ENCODE measurements at places on chromosomes 5 and 9. TPM values are rescaled to one million over a fixed set of nuclear protein-coding genes. Genes with fewer than 3 reads are reported as not detected.
A peak's percentile ranks its signal among the peaks of the same experiment; 100 is the strongest.

- peaks cover 15% of the 10 kb centered on the region for H3K4me1 ChIP-seq
- H3K4me3 ChIP-seq: no peak overlapping the region
- peaks cover 38% of the 10 kb centered on the region for H3K27me3 ChIP-seq
Measured at GRCh38 chr5:1449081-1449630, 3.9 kb upstream of the SLC6A3 start.

GRCh38 chr5:170882345-170882744 is 20.5 kb downstream of the RANBP17 start:
- no peak for DNase-seq
- H3K4me1 ChIP-seq: no peaks in the 10 kb centered on the region
- H3K27ac ChIP-seq: no peak overlapping the region
- H3K36me3 ChIP-seq: no peaks in the 10 kb centered on the region

DNA sequence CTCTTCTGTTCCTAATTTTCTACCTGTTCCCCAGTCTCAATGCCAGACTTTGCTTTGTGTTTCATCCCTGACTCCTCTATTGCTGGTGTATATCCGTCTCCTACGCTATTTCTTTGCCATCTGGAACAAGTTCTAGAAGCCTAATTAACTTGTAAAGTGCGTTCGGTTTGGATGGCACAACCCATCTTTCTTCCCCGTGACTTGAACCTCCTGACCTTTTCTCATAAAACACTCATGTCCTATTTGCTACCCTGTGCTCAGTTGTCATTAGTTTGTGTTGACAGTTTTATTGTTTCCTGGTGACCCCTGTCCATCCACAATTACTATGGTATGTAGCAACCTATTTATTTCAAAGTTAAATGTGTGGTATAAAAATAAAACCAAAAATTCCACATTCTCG is 323.5 kb downstream of the TLE4 start:
- no peak overlapping the region for H3K27ac ChIP-seq
- no peaks in the 10 kb centered on the region for H3K36me3 ChIP-seq
- H3K27me3 ChIP-seq: no peaks in the 10 kb centered on the region
- no peak for DNase-seq

DNA sequence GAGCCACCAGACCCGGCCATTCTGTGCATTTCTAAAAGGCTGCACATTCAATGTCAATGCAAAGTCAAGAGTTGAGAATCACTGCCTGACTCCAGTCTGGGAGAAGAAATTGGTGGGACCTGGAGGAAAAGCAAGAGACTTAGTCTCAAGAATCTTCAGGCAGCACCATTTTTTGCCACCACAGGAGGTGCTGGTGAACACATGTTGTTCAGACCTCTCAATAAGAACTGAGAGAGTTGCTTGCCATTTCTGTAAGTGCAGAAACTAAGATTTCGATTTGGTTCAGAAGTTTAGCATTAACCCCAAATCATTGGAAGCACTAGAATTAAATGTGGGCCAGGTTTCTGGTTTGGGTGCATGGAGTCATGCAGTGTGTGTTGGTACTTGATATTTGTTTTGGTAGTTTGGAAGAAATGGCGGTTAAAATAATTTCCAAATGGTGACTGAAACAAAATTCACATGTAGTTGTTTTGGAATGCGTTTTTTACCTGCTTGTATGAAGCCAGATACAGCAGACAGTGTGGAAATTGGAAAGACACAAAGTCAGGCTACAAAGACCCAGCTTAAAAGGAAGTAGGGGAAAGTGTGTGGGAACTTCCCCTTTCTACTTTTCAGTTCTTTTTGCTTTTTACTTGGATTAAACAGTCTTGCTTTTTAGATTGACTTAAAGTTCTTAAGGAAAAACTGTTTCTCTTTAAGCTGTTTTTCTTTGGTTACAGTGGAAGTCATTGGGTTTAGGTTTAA is 20.4 kb downstream of the PDE8B start:
- no peak overlapping the region for H3K27ac ChIP-seq
- no peak overlapping the region for H3K4me3 ChIP-seq
- H3K4me1 ChIP-seq: peaks cover 3% of the 10 kb centered on the region
- no peaks in the 10 kb centered on the region for H3K27me3 ChIP-seq

- DNase-seq: no peak
- H3K27me3 ChIP-seq: no peaks in the 10 kb centered on the region
Measured at GRCh38 chr9:133819923-133820322, 81.8 kb upstream of the SARDH start.

GRCh38 chr5:133356984-133357421 is 255.3 kb downstream of the FSTL4 start:
- H3K36me3 ChIP-seq: no peaks in the 10 kb centered on the region
- H3K4me3 ChIP-seq: no peak overlapping the region
- H3K27me3 ChIP-seq: peaks cover 6% of the 10 kb centered on the region
- DNase-seq: no peak
- H3K4me1 ChIP-seq: no peaks in the 10 kb centered on the region
- H3K27ac ChIP-seq: no peak overlapping the region

DNA sequence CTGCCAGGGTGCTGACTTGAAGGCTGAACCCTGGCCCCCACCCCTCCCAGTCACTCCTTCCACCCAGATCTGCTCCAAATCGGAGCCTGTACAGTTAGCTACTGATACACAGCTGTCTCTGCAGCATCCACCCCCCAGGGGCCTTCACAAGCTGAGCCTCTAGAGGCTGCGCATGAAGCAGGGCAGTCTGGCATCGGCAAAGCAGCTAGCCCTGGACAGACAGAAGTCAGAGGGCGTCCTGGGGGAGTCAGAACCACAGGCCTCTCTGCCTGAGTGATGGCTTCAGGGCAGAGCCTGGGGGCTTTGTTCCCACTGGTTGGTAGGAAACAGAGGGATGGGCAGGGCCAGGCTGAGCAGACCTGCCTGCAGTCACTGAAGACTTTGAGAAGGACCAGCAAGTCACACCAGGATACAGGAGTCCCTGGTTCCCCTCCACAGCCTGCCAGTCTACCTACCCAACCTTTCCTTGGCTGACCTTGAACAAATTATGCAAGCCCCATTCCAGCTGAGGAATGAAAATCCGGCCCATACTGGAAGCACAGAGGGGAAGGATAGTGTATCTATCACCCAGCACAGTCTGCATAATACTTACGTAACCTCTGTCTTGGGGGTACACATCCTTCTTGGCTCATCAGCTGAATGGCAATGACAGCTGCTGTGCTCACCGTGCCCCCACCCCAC is 8.8 kb downstream of the VDAC1 start:
- peaks cover 78% of the 10 kb centered on the region for H3K4me1 ChIP-seq
- peaks cover 7% of the 10 kb centered on the region for H3K36me3 ChIP-seq
- H3K27ac ChIP-seq: no peak overlapping the region
- no peaks in the 10 kb centered on the region for H3K27me3 ChIP-seq
- no peak overlapping the region for H3K4me3 ChIP-seq

DNA sequence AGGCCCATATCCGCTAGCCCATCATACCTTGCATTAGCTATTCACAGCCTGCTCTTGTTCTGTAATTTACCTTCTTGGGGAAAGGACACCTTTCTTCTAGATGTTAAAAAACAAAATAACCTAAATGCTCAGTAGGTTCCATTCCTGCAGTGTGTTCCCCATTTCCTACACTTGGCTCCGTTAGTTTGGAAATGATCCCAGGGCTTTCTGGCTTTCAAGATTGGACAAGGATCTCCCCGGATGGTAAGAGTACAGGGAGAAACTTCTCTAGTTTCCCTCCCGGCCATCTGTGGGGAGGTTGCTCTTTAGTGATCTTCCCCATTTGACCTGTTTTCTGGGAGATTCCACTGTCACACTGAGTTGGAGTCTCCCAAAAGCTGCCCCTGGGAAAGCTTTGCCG is 27.3 kb upstream of the STC2 start:
- no peak overlapping the region for H3K27ac ChIP-seq
- no peak for DNase-seq
- H3K4me1 ChIP-seq: no peaks in the 10 kb centered on the region
- H3K4me3 ChIP-seq: no peak overlapping the region
- no peaks in the 10 kb centered on the region for H3K27me3 ChIP-seq
- no peaks in the 10 kb centered on the region for H3K36me3 ChIP-seq

- no peak overlapping the region for H3K4me3 ChIP-seq
- H3K4me1 ChIP-seq: no peaks in the 10 kb centered on the region
- H3K36me3 ChIP-seq: no peaks in the 10 kb centered on the region
- no peak overlapping the region for H3K27ac ChIP-seq
- no peak for DNase-seq
Measured at GRCh38 chr5:8057769-8058168, 188.8 kb downstream of the MTRR start.

DNA sequence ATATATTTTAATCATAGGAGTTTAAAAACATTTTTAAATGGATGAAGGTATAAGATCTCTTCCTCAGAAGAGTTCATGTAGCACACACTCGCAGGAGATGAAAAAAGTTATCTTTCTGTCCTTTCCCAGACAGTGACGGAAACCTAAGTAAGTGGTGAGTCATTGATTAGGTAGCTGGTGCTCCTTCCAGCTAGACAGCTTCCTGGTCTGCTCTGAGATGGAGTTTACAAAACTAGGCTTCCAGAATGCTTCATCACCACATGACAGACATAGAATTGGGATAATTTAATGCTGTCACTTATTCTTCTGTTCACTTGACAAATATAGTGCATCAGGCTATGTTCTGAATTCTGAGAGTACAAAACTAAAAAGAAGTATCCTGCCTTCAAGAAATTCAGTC is 2393.0 kb upstream of the C9orf72 start:
- no peak overlapping the region for H3K4me3 ChIP-seq
- no peak overlapping the region for H3K27ac ChIP-seq
- no peaks in the 10 kb centered on the region for H3K27me3 ChIP-seq
- H3K4me1 ChIP-seq: no peaks in the 10 kb centered on the region

DNA sequence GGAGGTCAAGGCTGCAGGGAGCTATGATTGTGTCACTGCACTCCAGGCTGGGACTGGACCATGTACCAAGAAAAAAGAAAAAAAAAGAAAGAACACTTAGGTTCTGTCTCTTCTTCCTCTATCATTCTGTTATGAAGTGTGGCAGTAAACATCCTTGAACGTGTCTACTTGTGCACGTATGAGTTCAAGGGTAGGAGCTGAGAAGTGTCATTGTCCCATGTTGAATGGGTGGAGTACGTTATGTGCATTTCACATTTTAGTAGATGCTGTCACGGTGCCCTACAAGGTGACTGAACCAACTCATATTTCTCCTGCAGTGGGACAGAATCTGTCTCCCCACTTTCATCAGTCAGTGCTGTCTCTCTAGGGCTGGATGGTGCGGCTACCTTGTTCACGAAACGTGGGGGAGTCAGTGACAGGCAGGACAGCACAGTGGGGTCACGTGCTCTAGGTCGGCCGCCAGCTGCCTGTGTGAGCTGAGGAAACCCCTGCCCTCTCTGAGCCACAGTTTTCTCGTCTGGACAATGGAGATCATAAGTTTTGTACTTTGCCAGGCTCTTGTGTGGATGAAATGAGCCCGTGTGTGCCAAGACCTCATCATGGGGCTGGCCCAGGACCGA is 47.2 kb downstream of the GTF3C4 start:
- no peak for DNase-seq
- H3K4me3 ChIP-seq: no peak overlapping the region
- no peaks in the 10 kb centered on the region for H3K36me3 ChIP-seq
- peaks cover 6% of the 10 kb centered on the region for H3K27me3 ChIP-seq

- no peak overlapping the region for H3K4me3 ChIP-seq
- no peak overlapping the region for H3K27ac ChIP-seq
- no peaks in the 10 kb centered on the region for H3K36me3 ChIP-seq
Measured at GRCh38 chr5:52466113-52466512, 321.6 kb upstream of the ITGA1 start.

DNA sequence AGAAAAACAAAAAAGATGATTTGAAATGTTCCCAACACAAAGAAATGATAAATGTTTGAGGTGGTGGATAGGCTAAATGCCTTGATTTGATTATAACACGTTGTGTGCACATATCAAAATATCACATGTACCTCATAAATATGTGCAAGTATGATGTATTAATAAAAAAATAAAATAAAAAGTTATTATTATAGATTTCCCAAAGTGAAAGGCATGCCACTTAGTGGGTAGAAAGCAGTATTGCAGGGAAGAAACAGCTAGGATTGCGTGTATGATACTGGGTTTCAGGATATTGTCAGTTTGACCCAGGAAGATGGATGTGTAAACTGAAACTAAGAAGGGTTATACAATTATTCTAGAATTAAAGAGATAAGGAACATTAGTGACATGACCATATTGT is 3.6 kb upstream of the TMEM38B start:
- H3K4me1 ChIP-seq: peaks cover 16% of the 10 kb centered on the region
- H3K4me3 ChIP-seq: no peak overlapping the region
- H3K27ac ChIP-seq: no peak overlapping the region
- peaks cover 29% of the 10 kb centered on the region for H3K27me3 ChIP-seq
- DNase-seq: no peak
- H3K36me3 ChIP-seq: no peaks in the 10 kb centered on the region

- no peak for DNase-seq
- peaks cover 14% of the 10 kb centered on the region for H3K4me1 ChIP-seq
- peak overlapping the region; percentile 50 for H3K27ac ChIP-seq
- no peak overlapping the region for H3K4me3 ChIP-seq
- no peaks in the 10 kb centered on the region for H3K27me3 ChIP-seq
Measured at GRCh38 chr9:130732793-130733221, 39.2 kb downstream of the EXOSC2 start.

Gene BHMT
- total RNA-seq: not detected

Measured in lower lobe of right lung (tissue), 2 donors.